H1 (cell line): ENCODE measurements at places on chromosomes 16 and 17. TPM values are rescaled to one million over a fixed set of nuclear protein-coding genes. Genes with fewer than 3 reads are reported as not detected.

GRCh38 chr16:4323845-4324488 is 8.1 kb downstream of the GLIS2 start:
- H3K36me3 ChIP-seq = no peaks in the 10 kb centered on the region
- DNase-seq = peak; percentile 77
- peaks cover 38% of the 10 kb centered on the region for H3K4me1 ChIP-seq
- H3K27ac ChIP-seq = no peak overlapping the region

- peak overlapping the region; percentile 31; the same call in 1 of the 2 replicates for H3K27ac ChIP-seq
- H3K36me3 ChIP-seq = no peaks in the 10 kb centered on the region
- H3K4me1 ChIP-seq = peaks cover 13% of the 10 kb centered on the region
Observed at GRCh38 chr17:57948555-57949420, 6.4 kb downstream of the CUEDC1 start.

DNA sequence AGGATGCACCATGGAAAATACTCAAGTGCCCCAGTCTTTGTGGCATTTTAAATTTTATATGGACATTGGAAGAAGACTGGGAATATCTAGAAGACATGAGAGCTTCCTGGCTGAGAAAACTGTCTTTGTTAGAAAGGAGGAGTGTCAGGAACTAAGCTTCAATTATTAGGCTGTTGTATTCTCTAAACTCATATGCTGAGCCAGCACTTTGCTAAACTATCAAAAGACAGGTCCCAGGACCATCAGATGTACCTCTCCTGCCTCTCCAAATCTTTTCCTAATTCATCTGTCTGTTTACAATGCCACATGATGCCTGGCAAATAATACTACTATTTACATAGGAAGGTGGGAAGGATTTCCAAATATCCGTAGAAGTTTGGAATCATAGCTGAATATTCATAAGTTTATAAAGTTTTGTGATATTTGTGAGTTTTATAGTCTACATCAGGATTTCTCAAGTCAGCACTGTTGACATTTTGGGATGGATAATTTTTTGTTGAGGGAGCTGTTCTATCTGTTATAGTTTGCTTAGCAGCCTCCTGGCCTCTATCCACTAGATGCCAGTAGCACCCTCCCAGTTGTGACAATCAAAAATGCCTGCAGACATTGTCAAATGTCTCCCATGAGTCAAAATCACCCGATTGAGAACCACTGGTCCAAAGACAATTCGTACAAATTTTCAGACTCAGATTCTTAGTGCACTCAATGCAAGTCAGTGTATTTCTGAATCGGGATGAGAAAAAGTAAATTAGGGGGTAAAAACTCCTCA is 61.2 kb upstream of the NETO2 start:
- no peak overlapping the region for H3K4me3 ChIP-seq
- no peaks in the 10 kb centered on the region for H3K36me3 ChIP-seq
- no peak overlapping the region for H3K27ac ChIP-seq
- no peaks in the 10 kb centered on the region for H3K27me3 ChIP-seq
- H3K4me1 ChIP-seq = no peaks in the 10 kb centered on the region

DNA sequence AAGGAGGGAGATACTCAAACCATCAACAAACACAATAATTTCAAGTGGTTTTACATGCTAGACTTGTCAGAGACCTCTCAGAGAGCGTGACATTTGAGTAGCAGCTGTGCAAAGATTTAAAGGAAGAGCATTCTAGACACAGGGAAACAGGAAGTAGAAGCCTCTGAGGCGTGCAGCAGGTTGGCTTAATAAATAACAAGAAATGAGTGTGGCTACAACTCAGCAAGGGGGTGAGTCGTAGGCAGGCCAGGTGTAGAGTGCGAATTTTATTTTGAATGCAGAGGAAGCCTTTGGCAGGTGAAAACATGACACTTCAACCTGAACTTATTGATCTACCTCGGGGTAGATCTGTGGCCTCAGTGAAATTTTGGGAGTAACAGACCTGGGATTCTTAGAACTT is 73.2 kb upstream of the MRTFB start:
- H3K27ac ChIP-seq = no peak overlapping the region
- H3K27me3 ChIP-seq = no peaks in the 10 kb centered on the region
- no peaks in the 10 kb centered on the region for H3K36me3 ChIP-seq
- no peak for DNase-seq
- peaks cover 3% of the 10 kb centered on the region; the same call in 1 of the 2 replicates for H3K4me1 ChIP-seq
- H3K4me3 ChIP-seq = no peak overlapping the region

The GNAO1 gene
- 30.2 and 34.4 TPM in 2 replicates for total RNA-seq

DNA sequence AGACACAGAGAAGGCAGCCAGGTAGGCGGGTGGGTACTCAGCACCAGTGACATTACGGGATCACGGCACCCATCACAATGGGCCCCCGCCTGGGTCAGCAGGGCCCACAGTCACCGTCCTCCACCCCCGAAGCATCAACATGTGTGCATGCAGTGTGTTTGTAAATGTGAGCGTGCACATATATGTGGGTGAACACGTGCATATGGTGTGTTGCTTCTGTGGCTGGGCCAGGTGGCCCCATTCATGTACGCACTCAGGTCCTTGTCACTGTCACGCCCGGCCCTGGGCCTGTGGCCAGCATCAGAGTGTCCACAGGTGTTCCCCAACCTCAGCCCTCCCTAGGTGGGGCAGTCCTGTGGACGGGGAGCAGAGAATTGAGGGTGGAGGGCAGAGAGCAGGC is 37.1 kb downstream of the TNFRSF13B start:
- H3K4me1 ChIP-seq = peaks cover 2% of the 10 kb centered on the region
- H3K27me3 ChIP-seq = no peaks in the 10 kb centered on the region
- no peak overlapping the region for H3K4me3 ChIP-seq
- no peaks in the 10 kb centered on the region for H3K36me3 ChIP-seq

The KRTAP9-4 gene
- not detected in 2 replicates for total RNA-seq

The SRL gene
- 0.08 TPM in 1 of 2 replicates, not detected in the other for total RNA-seq

DNA sequence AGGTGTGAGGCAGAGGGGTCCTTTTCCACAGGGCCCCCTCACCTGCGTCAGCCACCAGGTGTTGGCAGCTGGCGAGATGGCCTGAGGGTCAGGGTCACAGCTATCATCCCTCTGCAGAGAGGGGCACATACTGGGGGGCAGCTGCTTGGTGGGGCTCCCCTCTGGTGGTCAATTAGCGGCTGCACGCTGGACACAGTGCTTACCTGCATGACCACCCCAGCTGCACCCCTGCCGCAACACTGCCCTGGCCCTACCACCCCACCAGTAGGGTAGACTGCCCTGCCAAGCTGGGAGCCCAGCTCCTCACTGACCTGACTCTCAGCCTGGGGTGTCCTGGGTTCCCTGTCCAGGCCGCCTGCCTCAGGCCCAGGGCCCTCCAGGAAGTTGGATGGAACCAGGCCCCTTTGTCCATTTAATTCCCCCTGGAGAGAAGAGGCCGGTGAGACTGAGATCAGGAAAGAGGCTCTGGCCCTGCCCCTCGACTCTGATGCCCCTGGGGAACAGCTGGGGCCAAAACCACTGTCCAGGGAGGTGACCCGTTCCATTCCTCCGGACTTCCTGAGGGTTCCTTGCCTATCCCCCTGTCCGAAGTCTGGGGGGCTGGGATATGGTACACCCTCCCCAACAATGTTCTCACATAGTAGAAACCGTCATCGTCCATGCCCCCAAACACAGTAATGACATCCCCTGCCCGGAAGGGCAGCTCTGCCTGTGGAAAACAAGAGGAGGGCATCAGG is 23.7 kb downstream of the TSPOAP1 start:
- peak; percentile 38 for DNase-seq
- no peak overlapping the region for H3K4me3 ChIP-seq
- no peaks in the 10 kb centered on the region for H3K27me3 ChIP-seq

DNA sequence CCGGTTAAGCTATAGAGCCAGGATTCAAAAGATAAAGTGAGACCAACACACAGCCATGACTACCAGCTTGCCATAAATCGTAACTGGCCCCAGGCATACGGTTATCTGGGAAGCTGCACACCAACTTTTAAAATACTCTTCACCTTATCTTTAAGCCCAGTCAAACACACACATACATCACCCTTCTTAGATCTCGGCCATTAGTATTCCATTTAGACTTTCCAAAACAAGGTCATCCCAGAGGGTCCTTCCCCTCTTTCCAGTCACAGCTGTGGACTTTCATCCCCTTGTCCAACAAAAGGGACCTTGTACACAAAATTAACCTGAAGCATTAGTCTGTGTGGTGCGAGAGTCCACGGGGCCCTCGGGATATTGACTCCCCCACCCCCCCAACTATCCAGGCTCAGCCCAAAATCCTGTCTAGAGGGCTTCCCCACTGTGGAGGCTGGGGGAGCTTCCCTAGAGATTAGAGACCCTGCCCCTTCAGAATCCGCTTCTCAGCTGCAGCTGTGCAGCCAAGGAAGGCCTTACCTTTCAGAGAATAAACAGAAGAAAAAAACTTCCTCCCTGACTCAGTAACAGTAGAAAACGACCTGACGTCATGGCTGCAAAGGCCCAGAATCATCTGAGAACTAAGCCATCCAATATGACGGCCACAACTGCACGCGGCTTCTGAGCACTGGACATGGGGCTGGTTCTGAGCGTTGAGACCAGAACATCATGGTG is 9.9 kb downstream of the ZFHX3 start:
- no peak overlapping the region for H3K27ac ChIP-seq
- no peak for DNase-seq
- H3K27me3 ChIP-seq = peaks cover 86% of the 10 kb centered on the region
- H3K36me3 ChIP-seq = no peaks in the 10 kb centered on the region
- peaks cover 34% of the 10 kb centered on the region for H3K4me1 ChIP-seq

The KRT31 gene
- total RNA-seq = not detected in 2 replicates

The EVI2A gene
- total RNA-seq = not detected in 2 replicates

DNA sequence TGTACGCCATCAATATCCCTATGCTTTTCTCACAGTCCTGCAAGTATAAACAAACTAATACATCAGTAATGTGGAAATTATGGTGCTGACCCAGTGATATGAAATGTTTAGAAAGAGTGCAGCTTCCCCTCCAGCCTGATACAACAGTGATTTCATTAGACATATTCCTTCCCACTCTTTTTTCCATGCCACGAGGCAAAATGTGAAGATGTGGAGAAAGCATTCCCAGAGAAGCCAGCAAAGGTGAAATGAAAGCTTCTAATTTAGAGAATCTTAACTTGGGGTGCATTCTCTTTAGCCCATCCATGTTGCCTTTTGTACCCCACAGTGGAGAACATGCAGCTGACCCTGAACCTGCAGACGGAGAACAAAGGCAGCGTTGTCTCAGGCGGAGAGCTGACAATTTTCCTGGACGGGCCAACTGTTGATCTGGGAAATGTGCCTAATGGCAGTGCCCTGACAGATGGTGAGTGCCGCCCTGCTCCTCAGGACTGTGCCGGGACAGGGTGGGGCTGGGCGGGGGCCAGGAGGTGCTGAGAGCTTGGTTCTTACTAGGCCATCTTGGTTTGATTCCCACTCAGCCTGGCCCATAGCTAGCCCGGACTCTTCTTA is 77.8 kb downstream of the WWP2 start:
- no peak overlapping the region for H3K27ac ChIP-seq
- H3K4me1 ChIP-seq = no peaks in the 10 kb centered on the region
- H3K27me3 ChIP-seq = no peaks in the 10 kb centered on the region
- DNase-seq = no peak
- H3K4me3 ChIP-seq = no peak overlapping the region

DNA sequence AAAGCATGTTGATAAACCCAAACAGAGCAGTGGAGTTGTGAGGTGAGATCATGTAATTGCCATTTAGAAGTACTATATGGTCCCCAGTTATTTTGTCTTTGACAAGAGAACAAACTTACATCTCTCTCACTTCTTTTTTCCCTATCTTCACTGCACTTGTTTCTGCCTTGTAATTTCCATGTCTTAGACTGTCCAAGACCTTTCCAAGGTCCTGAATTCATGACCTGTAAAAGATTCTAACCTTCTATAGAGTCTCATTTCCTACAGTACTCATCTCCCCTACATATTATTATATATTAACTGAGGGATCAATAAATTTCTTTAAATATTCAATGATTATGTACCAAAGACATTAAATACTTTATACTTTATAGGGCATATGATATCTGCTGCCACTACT is 295.3 kb upstream of the KIF2B start:
- H3K27ac ChIP-seq = no peak overlapping the region
- DNase-seq = no peak
- H3K4me1 ChIP-seq = no peaks in the 10 kb centered on the region
- no peak overlapping the region for H3K4me3 ChIP-seq
- no peaks in the 10 kb centered on the region for H3K27me3 ChIP-seq

DNA sequence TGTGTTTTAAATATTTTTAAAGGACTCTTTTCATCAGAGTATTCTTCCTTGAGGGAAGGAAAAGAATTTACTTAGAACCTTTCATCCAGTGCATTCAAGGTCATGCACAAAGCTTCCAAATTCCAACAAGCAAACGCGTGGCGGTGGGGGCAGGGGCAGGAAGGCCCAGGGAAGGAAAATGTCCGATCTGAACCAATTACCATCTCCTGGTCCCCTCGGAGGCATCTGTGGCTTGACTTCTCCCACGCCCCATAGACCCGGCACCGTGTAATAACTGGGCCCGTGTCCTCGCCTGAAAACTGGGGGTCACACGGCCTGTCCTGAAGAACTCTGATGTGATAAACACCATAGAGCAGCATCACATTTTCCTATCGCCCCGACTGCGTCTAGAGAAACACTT is 18.3 kb downstream of the MEAK7 start:
- no peak overlapping the region for H3K27ac ChIP-seq
- no peak overlapping the region for H3K4me3 ChIP-seq
- no peaks in the 10 kb centered on the region; the same call in 1 of the 2 replicates for H3K36me3 ChIP-seq
- H3K4me1 ChIP-seq = no peaks in the 10 kb centered on the region

The ORMDL3 gene
- total RNA-seq = 50.4 and 54.6 TPM in 2 replicates

DNA sequence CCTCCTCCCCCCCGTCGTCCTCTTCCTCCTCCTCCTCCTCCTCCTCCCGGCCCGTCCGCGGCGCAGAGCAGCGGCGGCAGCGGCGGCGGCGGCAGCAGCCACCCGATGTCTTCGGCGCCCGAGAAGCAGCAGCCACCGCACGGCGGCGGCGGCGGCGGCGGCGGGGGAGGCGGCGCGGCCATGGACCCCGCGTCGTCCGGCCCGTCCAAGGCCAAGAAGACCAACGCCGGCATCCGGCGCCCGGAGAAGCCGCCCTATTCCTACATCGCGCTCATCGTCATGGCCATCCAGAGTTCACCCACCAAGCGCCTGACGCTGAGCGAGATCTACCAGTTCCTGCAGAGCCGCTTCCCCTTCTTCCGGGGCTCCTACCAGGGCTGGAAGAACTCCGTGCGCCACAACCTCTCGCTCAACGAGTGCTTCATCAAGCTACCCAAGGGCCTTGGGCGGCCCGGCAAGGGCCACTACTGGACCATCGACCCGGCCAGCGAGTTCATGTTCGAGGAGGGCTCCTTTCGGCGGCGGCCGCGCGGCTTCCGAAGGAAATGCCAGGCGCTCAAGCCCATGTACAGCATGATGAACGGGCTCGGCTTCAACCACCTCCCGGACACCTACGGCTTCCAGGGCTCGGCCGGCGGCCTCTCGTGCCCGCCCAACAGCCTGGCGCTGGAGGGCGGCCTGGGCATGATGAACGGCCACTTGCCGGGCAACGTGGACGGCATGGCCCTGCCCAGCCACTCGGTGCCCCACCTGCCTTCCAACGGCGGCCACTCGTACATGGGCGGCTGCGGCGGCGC is at the start of gene FOXF1:
Gene FOXF1, plus strand, starts transcription at position 63 of the 797 bp plus-strand sequence. Its CDS starts 43 bp downstream, at position 106.
- no peaks in the 10 kb centered on the region for H3K36me3 ChIP-seq
- H3K27ac ChIP-seq = no peak within 1 kb of the TSS
- DNase-seq = no peak
- H3K27me3 ChIP-seq = peaks cover 95% of the 10 kb centered on the region
- peaks cover 49% of the 10 kb centered on the region for H3K4me1 ChIP-seq

GRCh38 chr17:70499067-70499786 is 329.9 kb downstream of the KCNJ2 start:
- no peaks in the 10 kb centered on the region for H3K27me3 ChIP-seq
- no peak overlapping the region for H3K4me3 ChIP-seq
- H3K4me1 ChIP-seq = no peaks in the 10 kb centered on the region
- no peaks in the 10 kb centered on the region for H3K36me3 ChIP-seq
- no peak for DNase-seq
- H3K27ac ChIP-seq = no peak overlapping the region

GRCh38 chr16:75909746-75910145 is 183.5 kb upstream of the CPHXL start:
- no peaks in the 10 kb centered on the region for H3K27me3 ChIP-seq
- no peak overlapping the region for H3K27ac ChIP-seq
- DNase-seq = no peak
- H3K4me3 ChIP-seq = no peak overlapping the region
- H3K36me3 ChIP-seq = no peaks in the 10 kb centered on the region
- no peaks in the 10 kb centered on the region for H3K4me1 ChIP-seq
